Esophagus squamous epithelium (tissue), 5 donors: ENCODE measurements at places on chromosomes 7 and 10. TPM values are rescaled to one million over a fixed set of nuclear protein-coding genes. Genes with fewer than 3 reads are reported as not detected.

The DDC gene
- total RNA-seq = not detected

The ST8SIA6 gene
- 0.53 TPM for total RNA-seq

The SH2D4B gene
- total RNA-seq = not detected

The GPR85 gene
- 0.26 TPM for total RNA-seq

The ERVW-1 gene
- not detected for total RNA-seq

The CNPY1 gene
- not detected for total RNA-seq

The TMEM26 gene
- total RNA-seq = not detected

The GRIFIN gene
- not detected for total RNA-seq

The H2BK1 gene
- total RNA-seq = not detected

The CDK14 gene
- 3.6 TPM for total RNA-seq

The OPALIN gene
- not detected for total RNA-seq

The MPP7 gene
- 43.3 TPM for total RNA-seq

The ANKRD7 gene
- total RNA-seq = not detected

The SPDYE5 gene
- not detected for total RNA-seq

The DOCK4 gene
- total RNA-seq = 30.9 TPM

The CCL24 gene
- 2.9 TPM for total RNA-seq

The PRSS1 gene
- not detected for total RNA-seq

The ADCK2 gene
- total RNA-seq = 23.1 TPM

The POLD2 gene
- total RNA-seq = 85.1 TPM

The KLLN gene
- 0.91 TPM for total RNA-seq

The ACTL6B gene
- not detected for total RNA-seq

The PROSER2 gene
- 6.4 TPM for total RNA-seq

The LAMB4 gene
- 2.3 TPM for total RNA-seq

The HOXA5 gene
- total RNA-seq = 3.6 TPM

The OR2A5 gene
- not detected for total RNA-seq

The CDH23 gene
- total RNA-seq = 0.88 TPM

The MNX1 gene
- total RNA-seq = 0.47 TPM

The HOXA2 gene
- 3.6 TPM for total RNA-seq

The TMEM229A gene
- not detected for total RNA-seq

The HPSE2 gene
- 5.3 TPM for total RNA-seq

The SPDYE2 gene
- total RNA-seq = not detected

The DRGX gene
- total RNA-seq = not detected

The KIF11 gene
- 21.1 TPM for total RNA-seq

The TYW1B gene
- 2.9 TPM for total RNA-seq

The ZPBP gene
- not detected for total RNA-seq

The ZNF736 gene
- total RNA-seq = 2.3 TPM

The ATRNL1 gene
- total RNA-seq = 15.1 TPM

The GPR26 gene
- total RNA-seq = not detected

The BMPER gene
- total RNA-seq = 0.13 TPM

The TUBAL3 gene
- not detected for total RNA-seq

The TCF7L2 gene
- total RNA-seq = 7.4 TPM

The AMPH gene
- total RNA-seq = 0.18 TPM

The SLC16A12 gene
- total RNA-seq = not detected

The SLC35G1 gene
- total RNA-seq = 5.7 TPM

The NANOS1 gene
- 0.19 TPM for total RNA-seq

The CDK1 gene
- 10.2 TPM for total RNA-seq

The ETV1 gene
- total RNA-seq = 0.27 TPM

The CRPPA gene
- total RNA-seq = 1.9 TPM

The TET1 gene
- 1.1 TPM for total RNA-seq

The PNLIPRP1 gene
- total RNA-seq = not detected

The IKZF1 gene
- 10.9 TPM for total RNA-seq

The LRRC61 gene
- 13.9 TPM for total RNA-seq

The VSTM4 gene
- 2.6 TPM for total RNA-seq

The KCNMA1 gene
- 18.5 TPM for total RNA-seq

The C10orf53 gene
- not detected for total RNA-seq

The CTAGE6 gene
- total RNA-seq = 0.80 TPM

The DGKI gene
- total RNA-seq = 0.44 TPM

The ATG9B gene
- 1.5 TPM for total RNA-seq

The PLXNA4 gene
- 0.49 TPM for total RNA-seq
